ENCODE measurements at places on chromosomes 3 and 15. TPM values are rescaled to one million over a fixed set of nuclear protein-coding genes. Genes with fewer than 3 reads are reported as not detected.

Gene XCR1
- not detected for total RNA-seq

DNA sequence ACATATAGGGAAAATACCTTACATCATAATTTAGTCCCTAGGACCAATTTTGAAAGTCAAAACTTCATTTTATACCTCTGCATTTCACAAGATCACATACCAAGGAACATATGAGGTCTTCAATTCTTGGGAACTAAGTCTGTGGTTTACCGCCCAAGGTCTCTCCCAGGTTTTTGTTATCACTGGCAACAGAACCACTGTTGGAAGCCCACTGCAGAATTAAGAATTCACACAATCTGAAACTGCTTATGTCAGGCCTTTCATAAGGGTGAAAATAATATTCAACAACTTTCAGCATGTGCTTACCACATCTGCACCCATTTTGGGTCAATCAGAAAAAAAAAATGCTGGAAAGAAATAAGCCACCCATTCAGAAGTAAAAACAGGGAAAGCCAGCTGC lies 107.2 kb upstream of the MME start:
- peaks cover 13% of the 10 kb centered on the region for H3K4me1 ChIP-seq
- DNase-seq, result no peak
- no peak overlapping the region for H3K4me3 ChIP-seq

DNA sequence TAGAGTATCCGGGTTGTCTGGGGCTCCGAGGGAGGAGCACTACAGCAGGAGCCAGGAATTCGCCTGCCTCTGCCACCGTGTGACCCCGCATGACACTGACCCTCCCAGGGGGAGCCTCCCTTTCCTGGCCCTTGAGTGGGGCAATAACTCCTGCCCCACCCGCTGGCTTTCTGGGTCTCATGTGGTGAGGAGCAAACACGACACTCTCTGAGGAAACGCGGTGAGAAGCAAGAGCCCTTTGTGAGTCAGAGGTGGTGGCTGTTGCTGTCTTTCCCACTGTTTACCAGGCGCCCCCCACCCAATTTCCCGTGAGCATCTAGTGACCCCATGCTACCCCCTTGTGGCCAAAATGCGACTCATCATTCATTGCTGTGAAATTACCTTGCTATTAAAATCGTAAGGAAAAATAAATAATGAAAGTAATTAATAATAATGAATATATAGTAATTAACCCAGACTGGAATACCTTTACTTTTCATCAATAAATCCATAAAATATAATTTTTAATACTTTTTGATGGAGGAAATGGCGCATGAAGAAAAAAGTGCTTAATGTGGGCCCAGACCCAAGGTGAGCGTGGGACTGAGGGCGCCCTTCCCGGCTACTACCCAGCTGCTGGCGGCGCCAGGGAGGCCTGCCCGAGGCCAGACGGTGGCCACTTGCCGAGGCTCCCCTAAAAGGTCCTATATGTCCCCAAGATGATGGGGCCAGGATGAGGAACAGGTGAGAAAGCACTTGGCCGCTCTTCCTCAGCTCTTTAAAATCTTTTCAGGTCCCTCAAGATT lies 29.3 kb downstream of the CCNL1 start:
- DNase-seq, result peak; percentile 89
- no peak overlapping the region for H3K4me3 ChIP-seq
- H3K27me3 ChIP-seq, result no peaks in the 10 kb centered on the region
- H3K36me3 ChIP-seq, result no peaks in the 10 kb centered on the region
- H3K27ac ChIP-seq, result peak overlapping the region; percentile 91

DNA sequence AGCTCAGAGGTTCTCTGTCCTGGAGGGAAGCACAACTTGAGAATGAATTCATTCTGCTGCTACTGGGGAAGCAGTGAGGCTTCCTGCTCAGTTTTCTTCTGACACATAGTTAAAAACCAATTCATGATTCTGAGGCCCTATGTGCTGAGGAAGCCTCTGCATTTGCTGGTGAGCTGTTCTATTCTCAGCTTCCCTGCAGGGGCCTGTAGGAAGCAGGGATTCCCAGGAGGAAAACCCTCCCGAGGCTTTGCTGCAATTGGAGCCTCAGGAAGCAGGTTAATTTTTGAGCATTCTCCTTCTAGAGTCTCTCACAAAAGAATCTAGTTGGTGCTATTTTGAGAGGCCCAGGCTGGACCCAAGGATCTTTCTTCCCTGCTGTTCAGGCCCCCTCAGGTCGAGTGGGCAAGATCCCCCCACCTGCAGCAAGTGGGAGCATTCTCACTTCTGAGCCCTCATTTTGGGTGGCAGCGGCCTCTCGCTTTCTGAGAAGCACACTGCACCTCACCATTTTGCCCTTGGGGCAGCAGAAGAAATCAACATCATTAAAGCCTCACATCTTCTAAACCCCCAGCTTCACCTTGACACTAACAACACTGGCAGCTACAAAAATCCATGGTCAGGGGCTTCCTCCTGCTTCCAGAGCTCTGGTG lies 197.5 kb upstream of the TSC22D2 start:
- no peaks in the 10 kb centered on the region for H3K36me3 ChIP-seq
- no peaks in the 10 kb centered on the region for H3K27me3 ChIP-seq
- no peak for DNase-seq
- peaks cover 10% of the 10 kb centered on the region for H3K4me1 ChIP-seq
- no peak overlapping the region for H3K4me3 ChIP-seq

Gene UNC13C
- under 0.01 TPM for total RNA-seq

Gene NANOGP8
- 1.2 TPM for total RNA-seq

- no peaks in the 10 kb centered on the region for H3K4me1 ChIP-seq
- H3K36me3 ChIP-seq, result no peaks in the 10 kb centered on the region
- H3K4me3 ChIP-seq, result no peak overlapping the region
- no peak for DNase-seq
These were observed 93.7 kb downstream of the CACNA1D start for GRCh38 chr3:53588122-53588521.

- no peak overlapping the region for H3K4me3 ChIP-seq
- peaks cover 6% of the 10 kb centered on the region for H3K27me3 ChIP-seq
- H3K27ac ChIP-seq, result no peak overlapping the region
- no peak for DNase-seq
- no peaks in the 10 kb centered on the region for H3K36me3 ChIP-seq
- H3K4me1 ChIP-seq, result no peaks in the 10 kb centered on the region
These were observed 3.6 kb upstream of the A4GNT start for GRCh38 chr3:138135833-138136194.

DNA sequence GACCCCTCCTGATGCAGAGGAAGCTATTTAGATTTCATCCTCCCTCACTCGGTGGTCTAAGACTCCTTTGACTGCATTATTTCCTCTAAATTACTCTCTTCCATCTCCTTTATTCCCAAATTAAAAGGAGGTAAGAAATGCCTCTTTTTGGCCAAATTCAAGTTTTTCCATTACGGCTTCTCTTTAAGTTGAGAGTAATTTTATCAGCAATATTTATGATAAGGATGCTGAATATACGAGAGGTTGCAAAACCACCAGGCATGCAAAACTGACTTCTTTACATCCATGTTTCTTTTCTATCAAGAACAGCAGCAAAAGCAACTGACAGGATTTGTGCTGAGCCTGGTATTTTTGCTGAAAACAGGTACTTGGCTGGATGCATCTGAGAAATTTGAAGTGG lies 262.0 kb upstream of the RARB start:
- H3K4me3 ChIP-seq, result no peak overlapping the region
- no peak for DNase-seq
- H3K4me1 ChIP-seq, result no peaks in the 10 kb centered on the region
- H3K27ac ChIP-seq, result no peak overlapping the region
- no peaks in the 10 kb centered on the region for H3K27me3 ChIP-seq

DNA sequence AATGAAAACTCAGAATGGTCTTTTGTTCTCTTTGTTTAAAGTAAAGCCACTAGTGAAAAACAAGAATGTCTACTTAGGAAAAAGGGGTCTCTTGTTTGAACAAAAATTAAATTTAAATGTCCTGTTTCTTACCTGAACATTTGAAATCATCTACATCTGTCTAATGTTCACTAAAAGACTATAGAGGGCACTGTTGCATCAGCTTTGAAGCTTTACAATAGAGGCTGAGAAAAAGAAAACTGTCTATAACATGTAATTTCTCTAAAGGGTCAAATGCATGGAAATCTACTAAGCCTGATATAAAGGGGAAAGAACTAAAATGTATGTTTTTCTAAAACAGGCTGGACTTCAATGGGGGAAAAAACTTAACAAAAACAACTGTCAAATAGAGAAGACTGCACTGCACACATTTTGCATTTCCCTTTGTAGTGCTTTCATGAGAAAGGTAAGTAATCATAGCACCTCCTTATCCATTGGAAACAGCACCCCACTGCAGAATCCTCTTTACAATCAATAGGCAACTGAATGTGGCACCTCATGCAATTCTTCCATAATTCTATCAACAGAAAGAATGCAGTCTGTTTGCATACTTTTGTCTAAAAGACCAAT lies 26.3 kb downstream of the DPH6 start:
- H3K4me3 ChIP-seq, result no peak overlapping the region
- H3K4me1 ChIP-seq, result peaks cover 3% of the 10 kb centered on the region
- H3K27me3 ChIP-seq, result no peaks in the 10 kb centered on the region

- H3K36me3 ChIP-seq, result no peaks in the 10 kb centered on the region
- H3K27me3 ChIP-seq, result no peaks in the 10 kb centered on the region
- peaks cover 11% of the 10 kb centered on the region for H3K4me1 ChIP-seq
- no peak overlapping the region for H3K4me3 ChIP-seq
These were observed 60.7 kb downstream of the PDZRN3 start for GRCh38 chr3:73563896-73564582.

DNA sequence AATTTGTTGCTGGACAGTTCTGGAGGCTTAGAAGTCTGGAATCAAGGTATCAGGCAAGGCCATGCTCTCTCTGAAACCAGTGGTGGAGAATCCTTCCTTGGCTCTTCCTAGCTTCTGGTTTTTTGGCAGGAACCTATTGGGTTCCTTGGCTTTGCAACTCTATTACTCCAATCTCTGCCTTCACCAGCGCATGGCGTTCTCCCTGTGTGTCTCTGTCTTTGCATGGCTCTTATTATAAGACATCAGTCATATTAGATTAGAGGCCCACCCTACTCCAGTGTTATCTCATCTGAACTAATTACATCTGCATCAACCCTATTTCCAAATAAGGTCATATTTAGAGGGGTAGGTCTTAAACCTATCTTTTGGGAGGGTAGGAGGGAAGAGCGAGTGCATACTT lies 358.1 kb upstream of the RARB start:
- H3K36me3 ChIP-seq, result no peaks in the 10 kb centered on the region
- H3K27ac ChIP-seq, result no peak overlapping the region
- H3K4me1 ChIP-seq, result no peaks in the 10 kb centered on the region
- H3K4me3 ChIP-seq, result no peak overlapping the region
- no peaks in the 10 kb centered on the region for H3K27me3 ChIP-seq

Gene TSC22D2
- 15.3 TPM for total RNA-seq

- H3K4me1 ChIP-seq, result peaks cover 15% of the 10 kb centered on the region
- no peak overlapping the region for H3K27ac ChIP-seq
- H3K27me3 ChIP-seq, result no peaks in the 10 kb centered on the region
- DNase-seq, result no peak
- H3K4me3 ChIP-seq, result no peak overlapping the region
These were observed 34.2 kb upstream of the CSPG5 start for GRCh38 chr3:47612879-47613278.

Gene FOXB1
- total RNA-seq, result not detected

DNA sequence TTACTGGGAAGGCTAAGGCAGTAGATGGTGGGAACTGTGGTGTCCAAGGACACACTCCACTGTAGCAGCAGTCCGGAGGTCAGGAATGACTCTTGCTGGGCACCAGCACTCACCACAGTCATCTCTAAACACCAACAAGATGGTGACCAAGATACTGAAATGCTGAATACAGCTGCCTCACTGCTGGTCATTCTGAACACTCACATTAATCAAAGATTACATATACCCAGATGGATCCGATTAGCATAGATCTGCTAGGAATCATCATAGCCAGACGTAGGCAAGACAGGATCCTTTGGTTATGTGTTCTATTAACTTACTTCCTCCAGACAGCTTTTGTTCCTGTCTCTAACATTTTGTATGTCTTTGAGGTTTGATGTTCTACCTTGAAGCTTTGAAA lies 134.9 kb upstream of the BFSP2 start:
- H3K27ac ChIP-seq, result no peak overlapping the region
- H3K4me3 ChIP-seq, result no peak overlapping the region
- H3K4me1 ChIP-seq, result no peaks in the 10 kb centered on the region
- DNase-seq, result no peak
- no peaks in the 10 kb centered on the region for H3K36me3 ChIP-seq
- H3K27me3 ChIP-seq, result peaks cover 20% of the 10 kb centered on the region

Gene ARHGAP11A
- total RNA-seq, result 8.8 TPM

Gene ANKUB1
- total RNA-seq, result not detected

Gene MCF2L2
- under 0.01 TPM for total RNA-seq

DNA sequence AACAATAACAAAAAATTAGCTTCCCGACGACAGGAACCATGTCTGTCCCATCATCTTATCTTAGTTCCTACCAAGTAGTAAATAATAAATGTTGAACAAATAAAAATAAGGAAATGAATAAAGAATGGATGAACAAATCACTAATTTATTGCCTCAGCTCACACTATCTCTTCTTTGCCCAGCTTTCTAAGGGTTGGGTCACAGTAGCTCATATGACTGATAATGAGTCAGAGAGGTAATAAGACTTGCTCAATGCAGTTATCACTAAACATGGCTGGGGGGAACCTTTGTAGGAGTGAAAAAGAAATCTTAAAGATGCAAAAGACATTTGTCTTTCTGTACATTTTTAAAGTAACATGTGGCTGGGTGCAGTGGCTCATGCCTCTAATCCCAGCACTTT lies 182.2 kb downstream of the WDR76 start:
- no peaks in the 10 kb centered on the region for H3K36me3 ChIP-seq
- H3K27ac ChIP-seq, result no peak overlapping the region
- peaks cover 4% of the 10 kb centered on the region for H3K27me3 ChIP-seq
- H3K4me3 ChIP-seq, result no peak overlapping the region
- H3K4me1 ChIP-seq, result peaks cover 20% of the 10 kb centered on the region
- DNase-seq, result peak; percentile 65

GRCh38 chr3:155870945-155871745 lies 695 bp downstream of the GMPS start:
- peaks cover 10% of the 10 kb centered on the region for H3K4me1 ChIP-seq
- peak overlapping the region; percentile 94 for H3K4me3 ChIP-seq
- DNase-seq, result peak; percentile 85
- H3K36me3 ChIP-seq, result no peaks in the 10 kb centered on the region
- no peaks in the 10 kb centered on the region for H3K27me3 ChIP-seq

Gene DOCK3
- 0.36 TPM for total RNA-seq

- DNase-seq, result peak; percentile 93
- no peaks in the 10 kb centered on the region for H3K36me3 ChIP-seq
- no peak overlapping the region for H3K27ac ChIP-seq
- peaks cover 33% of the 10 kb centered on the region for H3K4me1 ChIP-seq
- no peak overlapping the region for H3K4me3 ChIP-seq
- H3K27me3 ChIP-seq, result no peaks in the 10 kb centered on the region
These were observed 18.7 kb downstream of the ISG20 start for GRCh38 chr15:88657326-88658069.

- H3K4me1 ChIP-seq, result peaks cover 13% of the 10 kb centered on the region
- DNase-seq, result peak; percentile 81
- no peaks in the 10 kb centered on the region for H3K36me3 ChIP-seq
- peak within 1 kb of the TSS; percentile 15 for H3K4me3 ChIP-seq
- peak within 1 kb of the TSS; percentile 69 for H3K27ac ChIP-seq
These were observed at the start of gene BCL2A1 for GRCh38 chr15:79970624-79971434. Gene BCL2A1, minus strand, starts transcription at chr15:79971196. Its CDS starts 77 bp downstream, at chr15:79971119.

Gene SMCO1
- not detected for total RNA-seq

Gene ZXDC
- 26.8 TPM for total RNA-seq

All from osteoblast (primary cell).